ENCODE measurements at places on chromosomes 1 and 21. TPM values are rescaled to one million over a fixed set of nuclear protein-coding genes. Genes with fewer than 3 reads are reported as not detected.

The SH2D1B gene
- not detected for polyA plus RNA-seq

The PGBD5 gene
- polyA plus RNA-seq, result 10.5 TPM

The FHAD1 gene
- 1.6 TPM for polyA plus RNA-seq

The ACBD3 gene
- 11.3 TPM for polyA plus RNA-seq

All from adrenal gland (tissue), 19 donors.